A549 treated with AZD2906 at 1 μM for 4 hours (cell line): ENCODE measurements at places on chromosomes 5 and 9. TPM values are rescaled to one million over a fixed set of nuclear protein-coding genes. Genes with fewer than 3 reads are reported as not detected.

Gene CTXN3
- total RNA-seq, result not detected in 5 replicates

Gene ZFP2
- not detected in 5 replicates for total RNA-seq

Gene UBE2QL1
- 3.7 to 4.6 TPM (median 4.4 TPM) in 5 replicates for total RNA-seq

Gene SLC36A2
- total RNA-seq, result not detected in 5 replicates

Gene RAD50
- 24.1 to 32.0 TPM (median 27.7 TPM) in 5 replicates for total RNA-seq

Gene CDC23
- total RNA-seq, result 22.3 to 34.2 TPM (median 25.5 TPM) in 5 replicates

Gene SOWAHA
- total RNA-seq, result 0.08 to 0.16 TPM (median 0.10 TPM) in 5 replicates

Gene HDAC3
- total RNA-seq, result 44.8 to 50.8 TPM (median 47.2 TPM) in 5 replicates

Gene TRIM36
- total RNA-seq, result 1.9 to 2.4 TPM (median 2.1 TPM) in 5 replicates

Gene NFIB
- 7.2 to 11.4 TPM (median 10.4 TPM) in 5 replicates for total RNA-seq

Gene POU4F3
- 0.07 to 0.10 TPM (median 0.08 TPM) in 5 replicates for total RNA-seq

Gene CDC20B
- 0.03 to 0.10 TPM (median 0.07 TPM) in 5 replicates for total RNA-seq

Gene GTF2H2
- total RNA-seq, result 9.1 to 14.5 TPM (median 9.7 TPM) in 5 replicates

Gene KLHL3
- 0.08 to 0.49 TPM (median 0.23 TPM) in 5 replicates for total RNA-seq

Gene GPX8
- total RNA-seq, result 30.6 to 36.7 TPM (median 32.4 TPM) in 5 replicates

Gene TCF7
- 9.1 to 10.9 TPM (median 9.9 TPM) in 5 replicates for total RNA-seq

Gene PCDHB4
- 0.03 to 0.12 TPM (median 0.06 TPM) in 5 replicates for total RNA-seq

Gene CHSY3
- total RNA-seq, result 0.06 to 0.09 TPM (median 0.07 TPM) in 5 replicates

Gene RPS23
- total RNA-seq, result 3,345 to 5,005 TPM (median 3,475 TPM) in 5 replicates

Gene TMEFF1
- total RNA-seq, result 0.46 to 1.4 TPM (median 1.2 TPM) in 5 replicates

Gene PDGFRB
- total RNA-seq, result 0.11 to 0.80 TPM (median 0.22 TPM) in 5 replicates

Gene APBA1
- 0.20 to 0.28 TPM (median 0.20 TPM) in 5 replicates for total RNA-seq

Gene BTNL8
- total RNA-seq, result 0.06 TPM in 1 of 5 replicates, not detected in the others

Gene N4BP3
- total RNA-seq, result 0.77 to 1.1 TPM (median 1.0 TPM) in 5 replicates
